ENCODE measurements at places on chromosomes 12 and 14.

GRCh38 chr14:102819176-102819628 lies 42.0 kb downstream of the TRAF3 start:
- peak; percentile 49 for DNase-seq

- DNase-seq, result no peak
These were observed 186.2 kb downstream of the SYNE2 start for GRCh38 chr14:64038841-64039542.

- DNase-seq, result peak; percentile 63
These were observed 40.2 kb downstream of the HSP90AA1 start for GRCh38 chr14:102046337-102047278.

GRCh38 chr12:7376196-7376595 lies 67.8 kb downstream of the CD163L1 start:
- DNase-seq, result no peak

DNA sequence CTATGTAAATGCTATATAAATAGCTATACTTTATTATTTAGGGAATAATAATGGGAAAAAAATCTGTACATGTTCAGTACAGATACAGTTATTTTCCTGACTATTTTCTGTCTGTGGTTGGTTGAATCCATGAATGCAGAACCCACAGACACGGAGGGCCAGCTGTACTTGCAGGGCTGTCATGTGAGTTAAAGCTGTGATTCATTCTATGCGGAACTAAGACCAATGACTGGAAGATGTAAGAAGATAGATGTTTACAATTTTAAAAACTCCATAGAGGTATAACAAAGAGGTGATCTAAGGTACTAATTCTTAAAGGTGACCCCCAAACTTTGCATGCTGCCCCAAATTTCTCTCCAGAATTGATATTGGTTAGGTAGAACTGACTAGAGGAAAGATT lies 14.6 kb downstream of the PCNX4 start:
- no peak for DNase-seq

DNA sequence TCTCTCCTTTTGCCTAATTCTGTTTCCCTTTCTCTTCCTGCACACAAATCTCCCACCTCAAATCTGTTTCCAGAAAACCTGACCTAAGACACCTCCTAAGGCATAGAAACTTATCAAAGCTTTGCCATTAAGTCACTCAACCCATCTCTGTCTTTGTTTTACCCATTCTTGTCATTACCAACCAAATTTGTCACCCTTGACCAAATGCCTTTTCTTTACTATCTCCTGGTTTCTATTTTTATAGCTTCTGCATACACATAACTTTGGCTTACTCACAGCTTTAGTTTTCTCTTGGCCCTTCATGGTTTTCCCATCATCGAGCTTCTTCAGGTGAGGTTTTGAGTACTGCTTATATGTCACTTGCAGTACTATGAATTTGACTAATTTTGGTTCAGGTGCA lies 184.2 kb downstream of the BCAT1 start:
- DNase-seq, result no peak

DNA sequence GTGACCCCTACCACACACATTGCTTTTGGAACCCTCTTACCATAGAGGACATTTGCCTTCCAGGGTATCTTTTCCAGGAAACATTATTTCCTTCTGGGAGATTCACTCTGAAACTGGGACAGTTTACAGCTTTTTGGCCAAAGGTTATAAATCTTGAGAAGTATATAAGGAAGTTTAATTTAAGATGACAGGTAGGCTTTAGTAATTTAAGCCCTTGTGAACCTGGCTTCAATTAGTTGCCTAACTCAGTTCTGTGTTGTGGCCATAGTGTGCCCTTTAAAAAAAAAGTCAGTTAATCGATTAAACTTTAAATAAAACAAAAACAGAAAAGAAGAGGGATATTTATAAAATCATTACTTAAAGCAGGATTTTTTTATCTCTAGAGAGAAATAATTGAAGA lies 142.9 kb downstream of the NAV3 start:
- no peak for DNase-seq

- peak; percentile 1 for DNase-seq
These were observed 14.0 kb upstream of the HPD start for GRCh38 chr12:121872546-121873215.

GRCh38 chr14:58098507-58098906 lies 53.5 kb downstream of the ARMH4 start:
- no peak for DNase-seq

- peak; percentile 56 for DNase-seq
These were observed 704 bp downstream of the ATP2B1 start for GRCh38 chr12:89707703-89708564.

DNA sequence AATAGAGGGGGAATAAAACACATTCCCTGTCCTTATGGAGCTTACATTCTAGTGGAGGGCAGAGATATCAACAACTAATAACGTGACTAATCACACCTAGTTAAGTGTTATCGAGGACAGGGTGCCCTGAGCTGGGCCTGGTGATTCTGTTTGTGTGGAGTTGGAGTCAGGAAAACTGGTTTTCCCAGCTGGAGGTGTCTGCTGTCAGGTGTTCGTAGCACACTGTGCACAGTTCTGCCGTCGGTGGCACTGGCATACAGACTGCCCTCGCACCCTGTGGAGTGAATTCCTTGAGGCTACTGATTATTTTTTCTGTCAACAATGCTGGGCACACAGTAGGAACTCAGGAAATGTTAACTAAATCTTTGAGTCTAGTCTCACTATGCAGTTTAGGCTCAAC lies 900 bp upstream of the MTERF2 start:
- peak; percentile 8 for DNase-seq

DNA sequence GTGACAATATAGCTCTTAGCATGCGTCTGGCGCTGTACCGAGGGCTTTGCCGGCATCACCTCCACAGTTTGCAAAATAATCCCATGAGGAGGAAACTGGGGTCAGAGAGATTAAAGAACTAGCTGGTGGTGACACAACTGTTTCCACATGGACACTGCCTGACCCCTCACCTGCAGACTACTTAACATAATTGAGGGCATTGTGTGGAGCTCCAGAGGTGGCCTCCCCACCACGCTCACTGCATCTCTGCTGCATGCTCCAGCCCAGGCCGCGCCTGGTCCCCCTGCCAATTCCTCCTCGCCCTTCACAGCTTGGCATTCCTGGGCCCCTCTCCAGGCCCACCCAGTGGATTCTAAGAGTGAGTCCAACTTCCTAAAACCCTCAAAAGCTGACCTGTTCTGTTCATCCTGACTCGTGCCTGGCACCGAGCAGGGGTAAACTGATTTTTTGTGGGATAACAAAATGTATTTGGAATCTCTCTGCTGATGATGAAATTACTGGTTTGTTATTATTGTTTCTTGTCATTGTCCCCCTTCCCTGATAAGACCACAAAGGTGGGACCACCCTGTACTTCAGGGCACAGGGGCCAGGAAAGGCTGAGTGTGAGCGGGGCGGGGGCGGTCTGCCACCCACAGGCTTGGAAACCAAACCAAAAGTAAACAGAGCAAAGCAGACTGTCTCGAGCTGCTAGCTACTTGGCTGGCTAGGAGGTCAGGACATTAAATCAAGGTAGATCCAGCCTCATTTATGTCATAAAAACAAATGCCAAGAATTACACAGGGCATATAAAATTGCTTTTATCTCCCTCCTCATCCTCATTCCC lies 40.6 kb downstream of the CHGA start:
- no peak for DNase-seq

DNA sequence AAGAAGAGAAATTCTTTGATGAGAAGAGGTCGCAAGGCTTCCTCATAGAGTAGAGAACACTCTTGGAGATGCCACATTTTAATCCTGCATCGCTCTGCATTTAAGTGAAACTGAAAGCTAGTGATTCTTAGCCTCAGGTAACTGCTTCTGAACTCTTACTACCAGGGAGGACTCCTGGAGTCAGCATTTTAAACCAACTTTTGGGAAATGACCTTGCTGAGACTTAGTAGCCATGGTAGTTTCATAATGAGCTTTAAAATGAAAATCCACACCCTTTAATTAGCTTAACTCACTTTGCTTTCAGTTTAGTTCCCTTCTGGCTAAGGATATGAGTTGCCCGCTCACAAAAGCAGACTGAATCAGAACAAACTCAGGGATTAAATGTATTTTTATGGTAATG lies 80.3 kb downstream of the SYNE2 start:
- DNase-seq, result no peak

DNA sequence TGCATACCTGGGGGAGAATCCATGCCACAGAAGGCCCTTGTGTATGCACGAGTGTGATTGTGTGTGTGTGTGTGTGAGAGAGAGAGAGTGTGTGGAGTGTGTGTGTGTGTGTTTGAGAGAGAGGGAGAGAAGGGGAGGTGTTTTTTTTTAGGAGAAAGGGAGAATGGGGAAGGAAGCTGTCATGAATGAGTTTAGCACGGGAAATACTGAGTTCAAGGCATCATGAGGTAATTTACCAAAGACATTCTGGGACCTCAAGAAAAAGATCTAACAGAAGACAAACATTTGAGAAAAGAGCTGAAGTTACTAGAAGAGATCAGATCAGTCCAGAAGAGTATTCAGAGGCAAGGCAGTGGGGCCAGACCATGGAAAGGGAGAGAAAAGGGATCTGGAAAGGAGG lies 157.1 kb downstream of the TTC7B start:
- DNase-seq, result no peak

DNA sequence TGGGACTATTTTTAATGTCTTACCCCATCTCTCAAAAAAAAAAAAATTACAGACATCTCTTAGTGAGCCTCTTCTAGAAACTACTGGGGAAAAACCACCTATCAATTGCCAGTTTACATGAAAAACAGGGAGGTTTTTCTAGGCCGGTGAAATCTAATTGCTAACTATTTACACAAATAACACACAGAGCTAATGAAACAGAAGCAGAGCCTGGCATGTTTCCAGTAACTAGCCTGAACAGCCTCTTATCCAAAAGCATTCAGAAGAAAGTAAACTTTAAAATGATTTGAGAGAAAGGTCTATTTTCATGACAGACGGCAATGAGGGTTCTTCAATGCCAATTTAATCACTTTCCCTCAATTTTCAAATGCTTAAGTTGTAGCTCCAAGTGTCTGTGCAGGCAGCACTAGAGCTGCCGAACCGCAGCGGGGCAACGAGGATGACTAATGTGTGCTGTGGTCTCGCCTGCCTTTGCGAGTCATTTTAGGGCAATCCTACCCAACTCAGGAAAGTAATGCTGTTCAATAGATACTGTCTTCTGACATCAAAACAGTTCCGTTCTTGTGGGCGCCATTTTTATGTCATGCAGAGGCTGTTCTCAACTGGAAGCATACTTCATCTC lies 84.6 kb downstream of the SETD3 start:
- DNase-seq, result peak; percentile 70

- DNase-seq, result no peak
These were observed 150.4 kb upstream of the FAR2 start for GRCh38 chr12:28998662-28999120.

DNA sequence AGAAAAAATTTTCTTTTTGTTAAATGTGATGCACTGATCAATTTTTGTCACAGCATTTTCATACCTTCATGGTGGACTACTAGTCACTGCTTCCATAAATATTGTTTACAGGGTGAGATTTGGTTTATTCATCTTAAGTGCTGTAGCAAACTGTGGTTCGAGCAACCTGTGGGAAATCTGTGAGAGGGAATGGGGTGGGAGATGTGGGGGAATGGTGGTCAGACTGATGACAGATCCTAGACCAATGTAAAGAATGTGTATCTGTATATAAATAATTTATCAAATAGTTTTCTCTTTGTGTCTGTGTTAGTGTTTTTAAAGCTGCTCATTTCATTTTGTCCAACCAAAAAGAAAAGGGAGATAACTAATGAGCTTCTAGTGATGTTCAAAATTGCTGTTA lies 26.7 kb downstream of the CSRP2 start:
- no peak for DNase-seq

GRCh38 chr14:22903742-22904087 lies 15.2 kb downstream of the RBM23 start:
- DNase-seq, result no peak

DNA sequence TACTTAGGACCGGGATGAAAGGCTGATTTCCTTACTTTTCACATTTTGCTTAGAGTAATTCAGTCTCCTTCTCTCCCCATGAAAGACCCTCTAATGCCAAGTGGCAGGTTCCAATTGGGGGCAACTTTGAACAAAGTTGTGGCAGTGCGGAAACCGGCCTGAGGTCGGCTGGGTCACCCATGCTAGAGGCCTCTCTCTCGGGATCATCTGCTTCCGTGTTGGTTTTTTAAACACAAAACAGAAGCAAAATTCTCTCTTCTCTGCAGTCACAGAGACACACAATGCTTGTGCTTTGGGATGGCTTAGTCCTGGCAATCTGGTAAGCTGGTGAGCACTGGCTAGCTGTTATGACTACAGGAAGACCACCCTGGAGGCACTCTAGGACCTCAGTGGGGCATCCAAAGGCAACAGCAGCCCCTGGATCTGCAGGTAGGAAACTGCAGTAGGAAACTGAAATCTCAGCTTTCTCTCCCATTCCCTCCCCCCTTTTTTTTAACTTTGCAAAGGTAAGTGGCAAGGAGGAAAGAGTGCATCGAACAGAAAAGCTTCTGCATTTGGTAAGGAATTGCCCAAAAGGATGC lies 102.1 kb downstream of the BCL11B start:
- no peak for DNase-seq

DNA sequence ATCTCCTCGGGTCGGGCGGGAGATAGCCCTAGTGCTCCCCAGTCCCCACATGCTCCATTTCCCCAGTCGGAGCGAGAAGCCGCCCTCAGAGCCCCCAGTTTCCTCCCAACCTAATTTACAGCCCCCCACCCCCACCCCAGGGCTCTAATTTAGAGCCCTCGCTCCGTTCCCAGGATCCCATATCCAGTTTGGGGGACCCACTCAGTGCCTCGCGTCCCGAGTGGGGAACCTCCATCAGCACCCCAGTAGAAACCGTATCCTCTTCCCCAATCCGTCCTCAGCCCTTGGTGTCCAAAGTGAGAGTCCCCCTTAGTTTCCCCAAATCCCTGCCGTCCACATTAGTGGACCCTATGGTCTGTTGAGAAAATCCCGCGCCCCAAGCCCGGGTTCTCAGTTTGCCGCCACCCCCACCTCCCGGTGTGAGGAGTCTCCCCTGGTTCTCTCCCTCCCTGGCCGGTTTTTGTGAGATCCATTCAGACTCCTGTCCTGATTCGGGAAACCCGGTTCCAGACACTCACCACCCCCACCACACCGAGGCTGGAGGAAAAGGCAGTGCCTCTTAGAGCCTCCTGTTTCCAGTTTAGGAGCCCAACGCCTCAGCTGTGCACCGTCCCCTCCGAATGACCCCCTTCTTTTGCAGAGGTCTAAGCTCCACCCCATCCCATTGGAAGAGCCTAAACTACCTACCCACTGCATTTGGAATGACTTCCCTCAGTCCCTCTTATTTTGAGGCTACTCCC lies 809 bp upstream of the MSI1 start:
- DNase-seq, result no peak

DNA sequence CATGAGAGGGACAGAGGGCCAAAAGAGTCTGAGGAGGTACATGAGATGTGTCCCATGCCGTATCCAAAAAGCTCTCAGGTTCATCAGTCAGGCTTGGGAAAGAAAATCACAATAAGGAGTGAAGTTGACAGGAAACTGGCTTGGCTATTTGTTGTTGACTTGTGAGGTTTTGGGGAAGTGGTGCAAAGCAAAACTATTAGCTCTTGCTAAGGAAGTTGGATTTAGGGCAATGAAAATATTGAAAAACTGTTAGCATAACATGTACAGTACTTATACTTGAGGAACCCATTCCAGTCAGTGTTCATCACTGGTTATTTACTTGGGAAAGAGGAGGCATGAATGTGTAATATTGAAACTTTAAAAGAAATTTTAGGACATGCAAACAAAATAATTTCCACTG lies 145.9 kb downstream of the DUSP6 start:
- DNase-seq, result no peak

Data from NCI-H774 (cell line).